ENCODE measurements at places on chromosomes 1 and 21.

- DNase-seq: peak; percentile 5
Measured at GRCh38 chr1:50651476-50652263, 228.4 kb upstream of the DMRTA2 start.

GRCh38 chr1:59442492-59442891 lies 145.6 kb downstream of the FGGY start:
- DNase-seq: no peak

DNA sequence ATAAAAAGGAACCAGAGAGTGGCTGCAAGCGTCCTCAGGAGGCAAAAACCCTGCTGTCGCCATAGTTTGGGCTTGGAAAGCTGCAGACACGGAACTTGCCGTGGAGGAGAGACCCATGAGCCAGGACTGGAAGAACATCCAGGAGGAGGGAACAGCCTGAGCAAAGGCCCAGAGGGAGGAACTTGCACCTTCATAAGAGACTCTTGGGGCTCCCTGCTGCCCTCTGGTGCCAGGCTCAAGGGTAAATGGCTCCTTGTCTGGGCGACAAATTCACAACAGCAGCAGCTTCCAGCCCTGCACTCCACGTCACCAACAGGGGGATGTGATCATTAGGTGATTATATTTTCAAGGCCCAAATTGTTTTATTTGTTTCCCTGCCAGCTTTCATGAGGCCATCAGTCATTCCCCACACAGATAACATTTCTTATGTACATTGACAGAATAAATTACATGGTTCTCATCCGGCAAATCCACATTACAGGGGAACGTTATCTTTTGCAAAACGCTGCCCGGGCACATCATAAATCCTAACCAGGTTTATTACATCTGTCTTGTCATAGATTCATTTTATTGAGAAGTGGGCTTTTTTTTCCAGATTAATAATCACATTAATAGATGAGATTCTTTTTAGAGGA lies 143.0 kb upstream of the GRIK3 start:
- peak; percentile 15 for DNase-seq

DNA sequence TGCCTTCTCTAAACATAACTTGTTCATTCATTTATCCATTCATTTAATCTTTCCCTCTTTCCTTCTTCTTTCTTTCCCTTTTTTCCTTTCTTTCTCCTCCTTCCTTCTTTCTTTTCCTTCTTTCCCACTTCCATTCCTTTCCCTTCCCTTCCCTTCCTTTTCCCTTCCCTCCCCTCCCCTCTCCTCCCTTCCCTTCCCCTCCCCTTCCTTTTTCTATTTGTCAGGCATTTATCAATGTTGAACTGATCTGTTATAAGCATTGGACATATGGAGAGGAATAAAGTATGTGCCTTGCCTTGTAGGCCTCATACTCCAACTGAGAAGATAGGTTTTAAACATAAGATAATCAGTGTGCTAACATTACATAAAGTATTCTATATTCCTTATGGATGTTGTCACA lies 23.7 kb upstream of the ATP6V1G3 start:
- no peak for DNase-seq

DNA sequence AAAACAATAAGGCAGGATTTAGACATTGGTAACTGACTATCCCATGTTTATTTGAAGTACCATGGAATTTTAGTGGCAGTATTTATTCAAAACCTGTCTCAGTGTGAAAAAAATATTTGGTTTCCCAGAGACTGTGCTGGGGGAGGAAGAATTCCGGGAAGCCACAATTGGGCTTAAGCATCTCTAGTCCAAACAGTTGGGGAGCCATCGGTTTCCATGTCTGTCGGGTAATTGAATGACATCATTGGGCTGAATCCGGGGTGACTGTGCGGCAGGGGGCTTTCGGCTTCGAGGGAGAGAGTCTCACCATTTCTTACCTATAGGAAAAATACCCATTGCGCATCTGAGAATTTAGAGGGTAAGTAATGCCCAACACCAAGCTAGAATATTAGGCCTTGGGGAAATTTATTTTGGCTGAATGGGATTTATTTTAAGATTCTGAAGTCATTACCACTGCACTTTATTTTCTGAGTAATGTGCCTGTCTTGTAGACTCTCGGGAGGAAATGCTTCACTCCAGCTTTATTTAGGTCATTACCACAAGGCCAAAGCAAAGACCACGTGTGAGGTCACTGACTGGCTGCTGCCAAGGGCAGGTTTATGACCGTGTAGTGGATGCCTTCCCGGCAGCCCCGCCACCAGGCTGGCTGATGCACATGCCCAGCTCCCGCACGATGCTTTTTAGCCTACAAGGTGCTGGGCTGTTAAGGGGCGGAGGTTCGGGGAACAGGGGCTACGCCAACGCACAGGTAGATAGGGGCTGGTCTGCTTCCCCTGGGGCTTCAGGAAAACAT lies 23.1 kb upstream of the UMODL1 start:
- peak; percentile 39 for DNase-seq

DNA sequence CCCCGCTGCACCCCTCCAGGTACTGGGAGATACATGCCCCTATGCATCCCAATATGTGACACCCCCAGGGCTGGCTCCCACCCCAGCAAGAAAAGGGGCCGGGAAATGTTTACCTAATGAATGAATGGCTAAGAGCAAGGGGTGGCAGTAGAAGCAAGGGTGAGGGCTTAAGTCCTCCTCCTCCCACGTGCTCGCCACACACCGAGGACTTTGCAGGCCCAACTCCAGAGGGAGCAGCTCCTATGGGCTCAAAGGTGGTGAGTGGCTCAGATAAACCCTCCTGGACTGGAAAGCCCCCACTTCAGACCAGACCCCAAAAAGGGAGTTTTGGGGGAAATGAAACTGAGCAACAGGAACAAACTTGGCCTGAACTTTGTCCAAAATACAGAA lies 11.4 kb downstream of the SLC45A3 start:
- DNase-seq: no peak

DNA sequence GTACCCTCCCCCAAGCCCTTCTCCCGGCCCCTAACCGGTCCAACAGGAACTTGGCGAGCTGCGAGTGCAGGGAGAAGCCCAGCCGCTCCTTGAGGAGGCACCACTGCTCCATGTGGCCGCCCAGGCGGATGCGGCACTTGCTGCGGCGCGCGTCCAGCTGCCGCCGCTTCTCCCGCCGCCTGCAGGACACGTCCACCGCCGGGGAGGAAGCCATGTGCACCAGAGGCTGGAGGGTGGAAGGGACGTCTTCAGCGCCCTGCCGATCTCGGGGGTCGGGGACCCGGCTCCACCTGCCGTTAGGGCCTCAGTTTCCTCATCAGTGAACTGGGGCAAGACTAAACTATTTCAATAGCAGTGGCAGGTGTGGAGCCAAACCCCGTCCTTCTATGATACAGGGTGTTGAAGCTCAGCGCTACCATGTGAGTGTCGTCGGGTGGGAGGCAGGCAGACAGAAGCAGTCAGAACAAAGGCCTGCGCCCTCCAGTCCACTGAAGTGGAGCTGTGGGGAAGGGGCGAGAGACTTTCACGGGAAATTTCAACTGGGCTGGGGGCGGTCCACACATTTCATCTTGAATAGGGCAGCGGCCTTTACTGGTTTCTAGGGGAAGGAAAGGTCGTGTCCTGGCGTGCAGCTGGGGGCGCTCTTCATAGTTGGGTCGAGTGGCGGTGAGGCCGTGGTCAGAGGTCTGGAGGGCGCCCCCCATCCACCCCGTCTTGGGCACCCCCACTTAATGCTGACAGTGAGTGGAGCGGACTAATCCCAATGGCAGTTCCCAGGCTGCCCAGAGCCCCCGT lies 592 bp downstream of the ZNF692 start:
- peak; percentile 49 for DNase-seq

GRCh38 chr1:166920561-166921475 lies 44.8 kb upstream of the TADA1 start:
- peak; percentile 37 for DNase-seq

- no peak for DNase-seq
Measured at GRCh38 chr1:9079988-9080704, 10.7 kb upstream of the SLC2A5 start.

- no peak for DNase-seq
Measured at GRCh38 chr1:16181887-16182719, 26.2 kb upstream of the EPHA2 start.

DNA sequence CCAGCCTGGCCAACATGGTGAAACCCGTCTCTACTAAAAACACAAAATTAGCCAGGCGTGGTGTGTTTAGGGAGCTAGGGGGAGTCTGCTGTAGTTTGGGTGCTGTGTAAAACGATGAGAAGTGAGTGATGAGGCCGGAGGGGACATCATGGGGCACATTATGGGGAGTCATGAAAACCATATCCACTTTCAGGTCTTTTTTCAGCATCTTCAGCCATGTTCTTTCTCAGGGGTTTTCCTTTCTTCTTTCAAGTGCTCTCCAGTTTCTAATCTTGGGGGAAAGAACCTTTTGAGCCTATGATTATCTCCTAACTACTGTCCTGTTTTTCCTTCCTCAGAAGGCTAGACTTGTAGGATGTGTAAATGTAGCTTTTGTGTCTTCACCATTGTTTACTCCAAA lies 14.4 kb downstream of the KDM4A start:
- DNase-seq: no peak

GRCh38 chr1:210597555-210598134 lies 268.9 kb downstream of the HHAT start:
- DNase-seq: no peak

DNA sequence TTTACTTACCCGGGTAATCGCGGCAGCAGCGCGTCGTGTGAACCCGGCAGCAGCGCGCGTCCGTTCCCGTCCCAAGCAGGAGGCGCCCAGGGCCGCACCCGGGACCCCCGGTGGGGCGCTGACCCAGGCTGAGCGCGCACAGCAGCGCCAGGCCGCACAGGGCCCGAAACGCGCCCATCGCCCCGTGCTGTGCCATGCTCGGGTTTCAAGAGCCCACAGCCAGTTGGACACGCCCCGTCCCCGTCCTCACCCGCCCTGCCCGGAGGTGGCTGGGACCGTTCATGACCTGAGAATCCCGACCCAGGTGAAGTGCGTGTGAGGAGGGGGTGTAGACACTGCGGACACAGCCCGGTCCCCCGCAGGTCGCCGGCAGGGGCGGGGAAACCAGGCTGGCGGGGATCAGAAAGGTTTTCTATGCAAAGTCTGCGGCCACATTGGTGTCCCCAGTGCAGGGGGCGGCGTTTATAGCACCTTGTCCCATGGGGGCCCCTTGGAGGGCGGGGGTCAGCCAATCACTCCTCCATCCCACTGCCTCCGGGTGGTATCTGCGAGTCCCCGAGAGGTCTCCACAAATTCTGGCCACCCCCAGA lies at the start of gene TNFRSF18:
TNFRSF18 (minus strand) TSS at position 217 of the 590 bp plus-strand sequence; CDS start at position 196, 21 bp downstream.
- no peak for DNase-seq

GRCh38 chr1:31785020-31785946 lies 21.1 kb upstream of the ADGRB2 start:
- no peak for DNase-seq

DNA sequence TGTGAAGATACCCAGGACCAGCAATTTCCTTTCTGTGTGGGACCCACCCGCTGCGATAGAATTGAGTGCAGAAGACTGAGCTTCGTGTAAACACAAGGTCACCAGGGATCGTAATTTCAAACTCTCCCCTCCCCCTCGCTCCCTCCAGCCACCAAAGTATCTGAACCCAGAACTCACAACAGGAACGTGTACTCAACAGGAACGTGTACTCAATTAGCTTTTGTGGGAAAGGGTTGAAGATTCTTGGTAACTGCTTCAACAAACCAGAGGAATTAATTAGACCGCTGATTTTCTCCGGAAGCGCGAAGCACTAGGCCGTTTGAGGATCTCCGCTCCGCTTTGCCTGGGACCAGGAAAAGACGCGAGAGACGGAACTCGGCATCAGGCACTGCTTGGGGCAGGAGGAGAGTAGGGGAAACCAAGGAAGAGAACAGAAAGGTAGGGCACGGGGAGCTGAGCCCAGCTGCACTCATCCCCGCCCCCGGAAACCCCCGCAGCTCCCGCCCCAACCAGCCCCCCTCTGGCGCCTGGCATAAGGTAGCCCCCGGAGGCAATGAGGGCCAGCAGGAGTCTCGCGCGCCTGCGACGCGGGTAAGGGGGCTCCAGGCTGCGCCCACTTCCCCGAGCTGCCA lies 453 bp downstream of the DRAM2 start:
- DNase-seq: peak; percentile 78

- DNase-seq: no peak
Measured at GRCh38 chr1:21344750-21345443, 54.6 kb upstream of the ECE1 start.

GRCh38 chr1:80064524-80064923 lies 1058.0 kb upstream of the ADGRL4 start:
- DNase-seq: no peak

DNA sequence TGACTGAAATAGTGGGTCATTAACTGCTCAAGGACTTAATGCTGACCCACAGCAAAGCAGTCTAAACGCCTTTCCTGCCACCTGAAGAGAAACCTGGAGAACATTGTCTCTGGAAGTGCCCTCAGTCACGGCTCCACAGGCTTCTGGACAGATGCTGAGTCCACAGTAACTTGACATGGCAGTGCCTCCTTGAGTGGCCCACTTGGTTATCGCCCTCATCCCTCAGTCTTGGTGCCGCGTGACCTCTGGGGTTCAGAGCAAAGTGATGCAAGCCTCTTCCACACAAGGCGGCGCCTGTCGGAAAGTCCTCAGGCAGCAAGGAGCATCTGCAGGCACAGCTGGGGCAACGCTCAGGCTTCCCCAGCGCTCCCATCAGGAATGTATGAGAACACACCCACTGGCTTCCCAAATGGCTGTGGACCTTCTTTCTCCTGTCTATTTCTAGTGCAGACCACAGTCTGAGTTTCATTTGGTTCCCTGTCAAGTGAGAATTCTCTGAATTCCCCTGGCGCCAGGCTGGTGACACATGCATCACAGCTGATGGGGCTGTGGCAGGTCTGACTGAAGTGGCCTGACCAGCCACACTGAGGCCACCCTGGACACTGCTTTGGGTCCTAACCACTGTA lies 13.0 kb upstream of the ANGPTL7 start:
- no peak for DNase-seq

- no peak for DNase-seq
Measured at GRCh38 chr1:153623101-153623500, 4.2 kb downstream of the S100A13 start.

DNA sequence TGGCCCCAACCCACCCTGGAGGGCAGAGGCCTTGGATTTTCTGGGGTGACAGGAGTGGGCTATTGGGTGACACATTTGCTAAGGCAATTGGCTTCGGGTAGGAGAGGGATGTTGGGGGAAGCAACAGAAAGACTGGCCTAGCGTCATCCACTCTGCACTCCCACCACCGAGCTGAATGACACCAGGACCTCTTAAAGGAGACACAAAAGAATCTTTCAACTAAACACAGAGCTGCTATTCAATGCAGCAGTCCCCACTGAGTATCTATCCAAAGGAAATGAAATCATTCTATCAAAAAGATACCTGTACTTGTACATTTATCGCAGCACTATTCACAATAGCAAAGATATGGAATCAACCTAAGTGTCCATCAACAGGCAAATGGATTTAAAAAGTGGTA lies 6.2 kb downstream of the TFF2 start:
- no peak for DNase-seq

DNA sequence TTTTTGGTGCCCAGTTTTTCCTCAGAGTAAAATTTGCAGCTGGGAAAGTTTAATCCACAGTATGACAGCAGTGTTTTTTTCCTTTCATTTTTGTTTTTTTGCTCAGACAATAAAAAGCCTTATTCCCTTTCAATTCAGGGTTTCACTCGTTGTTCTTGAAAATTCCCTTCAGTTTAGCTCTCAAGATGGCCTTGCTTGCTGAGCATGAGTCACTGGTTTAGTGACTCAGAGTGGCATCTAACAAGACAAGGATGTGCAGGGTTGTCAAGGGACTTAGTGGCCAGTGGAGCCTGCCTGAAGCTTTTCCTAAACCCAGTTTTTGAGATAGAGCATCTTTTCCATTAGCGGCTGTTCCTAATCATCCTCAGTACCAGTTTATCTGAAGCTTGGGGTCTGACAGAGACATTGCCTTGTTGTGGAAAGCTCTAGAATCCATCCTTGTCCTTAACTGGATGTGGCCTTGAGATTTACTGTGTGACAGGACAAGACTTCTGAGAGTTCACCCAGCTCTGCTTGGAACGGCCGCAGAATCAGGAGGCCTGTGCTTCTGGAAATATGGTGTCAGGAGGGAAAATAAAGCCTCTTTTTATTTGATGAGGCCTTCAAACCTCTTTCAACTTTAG lies 48.4 kb upstream of the DNAJC6 start:
- no peak for DNase-seq
